ENCODE measurements at places on chromosomes 11 and 22.

- no peak for DNase-seq
Measured at GRCh38 chr22:43895986-43896645, 4.3 kb upstream of the PNPLA5 start.

GRCh38 chr11:22340701-22341587 is 2.8 kb downstream of the SLC17A6 start:
- DNase-seq, result no peak

- DNase-seq, result no peak
Measured at GRCh38 chr22:29055192-29055830, 6.3 kb downstream of the C22orf31 start.

DNA sequence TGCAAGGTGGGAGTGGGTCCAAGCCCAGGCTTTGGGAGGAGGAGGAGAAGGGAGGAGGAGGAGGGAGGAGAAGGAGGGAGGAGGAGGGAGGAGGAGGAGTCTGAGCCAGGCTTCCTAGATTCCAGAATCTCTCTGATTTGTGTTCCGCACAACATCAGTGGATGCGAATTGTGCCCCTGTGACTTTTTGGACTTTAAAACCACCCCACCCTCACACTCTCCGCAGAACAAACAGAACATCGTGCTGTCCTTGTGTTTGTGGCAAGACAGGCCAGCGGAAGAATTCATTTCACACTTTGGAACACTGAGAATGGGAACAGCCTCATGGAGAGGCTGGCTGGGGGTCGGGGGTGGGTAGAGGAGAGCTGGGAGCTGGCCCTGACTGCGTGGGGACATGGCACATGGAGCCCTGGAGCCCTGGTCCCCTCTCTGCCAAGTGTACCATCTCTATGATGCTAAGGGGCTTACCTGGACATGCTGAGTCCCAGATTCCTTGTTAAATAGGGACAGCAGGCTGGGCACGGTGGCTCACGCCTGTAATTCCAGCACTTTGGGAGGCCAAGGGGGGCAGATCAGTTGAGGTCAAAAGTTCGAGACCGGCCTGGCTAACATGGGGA is 16.4 kb upstream of the SHANK2 start:
- DNase-seq, result no peak

DNA sequence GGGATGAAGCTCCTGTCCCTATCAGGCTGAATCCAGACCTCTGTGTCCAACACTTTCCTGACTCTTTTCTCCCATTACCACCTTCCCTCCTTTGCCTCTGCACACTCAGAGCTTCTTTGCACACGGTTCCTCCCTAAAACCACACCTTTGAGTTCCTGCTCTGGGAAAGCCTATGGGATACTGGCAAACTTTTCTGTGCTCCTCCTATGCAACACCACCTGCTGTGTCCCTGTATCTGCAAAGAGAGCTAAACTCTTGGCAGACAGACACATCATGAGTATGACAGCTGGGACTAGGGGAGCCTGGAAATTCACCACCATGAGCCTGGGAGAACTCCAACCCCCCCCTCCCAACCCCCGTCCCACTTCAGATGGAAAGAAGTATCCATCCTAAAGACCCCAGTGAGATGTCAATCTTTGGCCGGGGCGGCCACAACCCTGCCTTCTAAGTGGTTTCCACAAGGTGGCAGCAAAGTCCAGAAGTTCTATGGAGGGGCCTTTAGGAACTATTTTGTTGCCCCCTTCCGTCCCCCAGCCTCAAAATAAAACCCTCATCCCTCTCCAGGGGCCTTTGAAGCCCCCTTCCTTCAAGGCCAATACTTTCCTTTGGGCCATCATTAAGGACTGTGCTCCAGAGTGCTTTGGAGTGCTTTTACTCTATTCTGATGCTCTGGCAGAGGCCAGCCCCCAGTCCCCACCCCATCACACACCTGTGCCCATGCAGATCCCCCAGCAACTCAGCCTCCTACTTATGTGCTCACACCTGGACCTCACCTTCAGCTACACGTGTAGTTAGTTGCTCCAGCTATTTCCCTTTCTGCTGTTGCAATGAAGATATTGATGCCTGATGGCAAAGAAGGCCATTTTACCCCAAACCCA is 19.4 kb downstream of the HTR3A start:
- DNase-seq, result peak; percentile 46

DNA sequence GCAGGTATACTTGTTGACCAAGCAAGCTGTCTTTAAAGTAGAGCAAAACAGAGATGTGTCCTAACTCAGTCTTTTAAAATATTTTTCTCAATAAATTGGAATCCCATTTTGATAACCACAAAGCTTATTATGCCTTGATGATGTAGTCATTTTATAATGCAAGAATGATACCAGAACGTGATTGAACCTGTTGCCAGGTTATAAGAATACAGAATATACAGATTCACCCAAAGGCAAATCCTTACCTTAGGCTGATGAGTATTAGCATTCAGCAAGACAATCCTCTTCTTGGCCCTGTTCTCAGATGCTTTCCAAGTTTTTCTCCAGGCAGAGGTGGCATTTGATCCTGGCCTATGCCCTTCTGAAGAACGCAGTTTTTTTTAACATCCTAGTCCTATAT is 76.1 kb downstream of the PPFIBP2 start:
- no peak for DNase-seq

DNA sequence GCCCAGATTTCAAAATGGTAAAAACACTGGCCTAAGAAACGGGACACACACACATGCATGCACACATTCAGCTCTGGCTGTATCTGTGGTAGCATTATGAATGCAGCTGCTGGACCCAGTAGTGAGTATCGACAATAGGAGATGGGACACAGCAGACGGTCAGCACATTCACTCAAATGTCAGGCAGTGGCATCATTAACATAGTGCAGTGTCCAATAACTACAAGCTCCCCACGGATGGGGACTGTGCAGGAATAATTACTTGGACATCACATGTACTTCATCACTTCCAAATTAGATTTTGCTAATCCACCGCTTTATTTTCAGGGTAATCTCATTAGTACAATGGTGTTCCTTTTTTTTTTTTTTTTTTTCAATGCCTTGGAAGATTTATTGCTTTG is 109.5 kb downstream of the FANCF start:
- no peak for DNase-seq

- DNase-seq, result no peak
Measured at GRCh38 chr11:134313821-134314607, 17.8 kb upstream of the GLB1L2 start.

- no peak for DNase-seq
Measured at GRCh38 chr11:37404231-37404630, 806.2 kb upstream of the RAG2 start.

GRCh38 chr22:48567213-48567975 is 1260.3 kb downstream of the BRD1 start:
- DNase-seq, result peak; percentile 82

All from AG08395 (cell line).